Activated naive CD8-positive, alpha-beta T cell treated with anti-CD3 and anti-CD28 coated beads, Interleukin-2, amount 50 U/mL, for 24 hours (primary cell): ENCODE measurements at places on chromosomes 13 and 19.

GRCh38 chr13:92315265-92315664, 911.3 kb upstream of the GPC6 start:
- H3K27me3 ChIP-seq, result no peaks in the 10 kb centered on the region
- no peak overlapping the region for H3K27ac ChIP-seq
- no peaks in the 10 kb centered on the region for H3K4me1 ChIP-seq
- no peaks in the 10 kb centered on the region for H3K36me3 ChIP-seq
- no peak for DNase-seq

GRCh38 chr13:113275387-113275786, 21.7 kb upstream of the LAMP1 start:
- peaks cover 7% of the 10 kb centered on the region for H3K4me1 ChIP-seq
- H3K4me3 ChIP-seq, result no peak overlapping the region
- no peak overlapping the region for H3K27ac ChIP-seq
- peak; percentile 29 for DNase-seq
- peaks cover 13% of the 10 kb centered on the region for H3K27me3 ChIP-seq

GRCh38 chr19:44957526-44957925, 2.3 kb downstream of the CLPTM1 start:
- no peak overlapping the region for H3K4me3 ChIP-seq
- peak overlapping the region; percentile 72 for H3K27ac ChIP-seq
- no peak for DNase-seq
- no peaks in the 10 kb centered on the region for H3K27me3 ChIP-seq

GRCh38 chr13:24254146-24254841, 55.1 kb upstream of the C1QTNF9 start:
- H3K27ac ChIP-seq, result peak overlapping the region; percentile 95
- peaks cover 87% of the 10 kb centered on the region for H3K4me1 ChIP-seq
- peaks cover 57% of the 10 kb centered on the region for H3K36me3 ChIP-seq
- H3K27me3 ChIP-seq, result no peaks in the 10 kb centered on the region
- DNase-seq, result peak; percentile 59
- peak overlapping the region; percentile 86 for H3K4me3 ChIP-seq

- H3K4me1 ChIP-seq, result no peaks in the 10 kb centered on the region
- DNase-seq, result no peak
- H3K27me3 ChIP-seq, result peaks cover 10% of the 10 kb centered on the region
- H3K27ac ChIP-seq, result no peak overlapping the region
- no peak overlapping the region for H3K4me3 ChIP-seq
Measured at GRCh38 chr19:28700176-28700575, 512.8 kb downstream of the UQCRFS1 start.

DNA sequence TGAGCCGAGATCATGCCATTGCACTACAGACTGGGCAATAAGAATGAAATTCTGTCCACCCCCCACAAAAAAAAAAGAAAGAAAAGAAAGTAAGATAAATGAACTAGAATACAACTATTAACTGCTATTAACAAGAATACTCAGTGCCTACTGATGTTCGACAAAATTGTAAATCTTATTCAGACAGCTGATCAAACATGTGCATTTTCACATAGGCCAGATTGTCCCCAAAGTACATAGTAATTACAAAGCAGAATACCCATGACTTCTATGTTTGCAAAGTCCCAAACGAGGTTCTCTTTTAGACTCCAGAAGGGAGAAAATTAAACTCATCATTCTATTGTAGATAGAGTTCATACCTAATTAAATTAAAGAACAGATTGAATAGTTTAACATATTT, 113.4 kb downstream of the UFM1 start:
- peaks cover 2% of the 10 kb centered on the region for H3K27me3 ChIP-seq
- no peak overlapping the region for H3K27ac ChIP-seq
- no peak for DNase-seq
- H3K4me1 ChIP-seq, result no peaks in the 10 kb centered on the region

GRCh38 chr13:40813667-40814454, 24.4 kb downstream of the SLC25A15 start:
- peaks cover 50% of the 10 kb centered on the region for H3K36me3 ChIP-seq
- DNase-seq, result no peak
- H3K27ac ChIP-seq, result no peak overlapping the region
- no peak overlapping the region for H3K4me3 ChIP-seq
- no peaks in the 10 kb centered on the region for H3K27me3 ChIP-seq

- H3K27ac ChIP-seq, result no peak overlapping the region
- H3K4me3 ChIP-seq, result no peak overlapping the region
- no peaks in the 10 kb centered on the region for H3K36me3 ChIP-seq
- H3K27me3 ChIP-seq, result peaks cover 1% of the 10 kb centered on the region
Measured at GRCh38 chr13:29195456-29195855, 375.3 kb downstream of the MTUS2 start.

GRCh38 chr13:42625611-42626010, 51.7 kb downstream of the TNFSF11 start:
- H3K27me3 ChIP-seq, result peaks cover 10% of the 10 kb centered on the region
- no peak for DNase-seq
- no peak overlapping the region for H3K27ac ChIP-seq
- H3K4me3 ChIP-seq, result no peak overlapping the region
- no peaks in the 10 kb centered on the region for H3K4me1 ChIP-seq
- no peaks in the 10 kb centered on the region for H3K36me3 ChIP-seq

DNA sequence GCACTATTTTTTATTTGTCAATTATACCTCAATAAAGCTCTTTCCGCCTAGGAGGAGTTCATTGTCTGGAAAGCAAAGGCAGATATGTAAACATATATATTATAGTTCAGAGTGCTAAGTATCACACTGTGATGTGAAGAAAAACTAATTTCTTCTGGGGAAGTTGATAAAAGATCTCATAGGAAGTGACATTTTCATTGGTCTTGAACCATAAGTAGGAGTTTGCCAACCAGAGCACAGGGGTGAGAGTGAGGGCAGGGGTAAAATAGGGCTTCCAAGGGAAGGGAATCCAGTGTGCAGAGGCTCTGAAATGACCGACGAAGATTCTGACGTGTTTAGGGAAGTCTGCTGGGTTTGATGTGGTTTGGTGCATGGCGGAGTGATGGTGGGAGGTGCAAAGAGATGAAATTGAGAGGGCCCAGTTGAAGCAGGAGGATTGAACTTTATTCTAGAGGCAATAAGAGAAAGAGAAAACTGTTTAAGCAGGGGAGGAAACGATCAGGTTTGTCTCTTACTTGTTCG, 780 bp upstream of the GTF2F2 start:
- H3K4me1 ChIP-seq, result peaks cover 6% of the 10 kb centered on the region
- H3K27me3 ChIP-seq, result no peaks in the 10 kb centered on the region
- no peak overlapping the region for H3K27ac ChIP-seq
